ENCODE measurements at places on chromosomes 7 and 10. TPM values are rescaled to one million over a fixed set of nuclear protein-coding genes. Genes with fewer than 3 reads are reported as not detected.

Gene BHLHA15
- total RNA-seq, result not detected

DNA sequence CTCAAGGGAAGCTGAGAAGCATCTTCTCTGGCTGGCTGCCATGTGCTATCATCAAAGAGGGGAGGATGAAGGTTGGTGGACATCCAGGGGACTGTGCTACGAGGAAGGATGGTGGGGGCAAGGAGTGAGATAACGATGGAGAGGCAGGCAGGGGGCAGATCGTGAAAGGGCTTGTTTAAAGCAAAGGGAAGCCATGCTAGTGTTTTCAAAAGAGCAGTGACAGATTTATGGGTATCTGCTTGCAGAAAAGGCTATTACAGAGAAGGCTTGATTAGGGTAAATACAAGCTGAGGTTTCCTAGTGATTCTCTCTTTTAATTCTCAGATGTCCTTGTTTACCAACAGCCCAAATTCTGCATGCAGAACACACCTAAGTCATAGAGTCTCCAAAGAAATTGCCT lies 88.9 kb upstream of the MKX start:
- H3K27ac ChIP-seq, result no peak overlapping the region
- no peaks in the 10 kb centered on the region for H3K27me3 ChIP-seq
- no peak for DNase-seq
- peaks cover 13% of the 10 kb centered on the region for H3K4me1 ChIP-seq
- H3K4me3 ChIP-seq, result no peak overlapping the region

DNA sequence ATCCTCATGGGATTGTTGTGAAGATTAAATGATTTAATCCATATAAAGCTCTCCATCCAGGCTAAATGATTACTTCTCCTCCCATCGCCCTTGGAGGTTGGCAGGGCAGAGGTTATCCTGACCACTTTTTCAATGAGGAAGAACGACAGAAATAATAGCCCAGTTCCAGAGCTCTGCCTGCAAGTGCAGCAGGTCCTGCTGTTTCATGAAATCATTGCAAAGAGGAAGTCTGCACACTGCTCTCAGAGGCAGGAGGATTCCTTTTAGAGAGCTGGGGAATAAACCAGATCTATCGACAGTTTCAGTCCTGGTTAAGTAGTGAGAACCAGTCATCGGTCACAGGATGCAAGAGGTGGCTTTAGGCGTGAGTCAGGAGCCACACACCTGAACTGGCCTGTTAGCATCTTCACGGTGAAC lies 25.0 kb upstream of the CDH23 start:
- no peaks in the 10 kb centered on the region for H3K27me3 ChIP-seq
- no peak for DNase-seq
- H3K4me1 ChIP-seq, result peaks cover 4% of the 10 kb centered on the region
- H3K36me3 ChIP-seq, result no peaks in the 10 kb centered on the region

GRCh38 chr7:26295015-26295414 lies 3.4 kb downstream of the SNX10 start:
- no peak overlapping the region for H3K4me3 ChIP-seq
- H3K27ac ChIP-seq, result no peak overlapping the region
- H3K36me3 ChIP-seq, result no peaks in the 10 kb centered on the region
- peaks cover 6% of the 10 kb centered on the region for H3K4me1 ChIP-seq

DNA sequence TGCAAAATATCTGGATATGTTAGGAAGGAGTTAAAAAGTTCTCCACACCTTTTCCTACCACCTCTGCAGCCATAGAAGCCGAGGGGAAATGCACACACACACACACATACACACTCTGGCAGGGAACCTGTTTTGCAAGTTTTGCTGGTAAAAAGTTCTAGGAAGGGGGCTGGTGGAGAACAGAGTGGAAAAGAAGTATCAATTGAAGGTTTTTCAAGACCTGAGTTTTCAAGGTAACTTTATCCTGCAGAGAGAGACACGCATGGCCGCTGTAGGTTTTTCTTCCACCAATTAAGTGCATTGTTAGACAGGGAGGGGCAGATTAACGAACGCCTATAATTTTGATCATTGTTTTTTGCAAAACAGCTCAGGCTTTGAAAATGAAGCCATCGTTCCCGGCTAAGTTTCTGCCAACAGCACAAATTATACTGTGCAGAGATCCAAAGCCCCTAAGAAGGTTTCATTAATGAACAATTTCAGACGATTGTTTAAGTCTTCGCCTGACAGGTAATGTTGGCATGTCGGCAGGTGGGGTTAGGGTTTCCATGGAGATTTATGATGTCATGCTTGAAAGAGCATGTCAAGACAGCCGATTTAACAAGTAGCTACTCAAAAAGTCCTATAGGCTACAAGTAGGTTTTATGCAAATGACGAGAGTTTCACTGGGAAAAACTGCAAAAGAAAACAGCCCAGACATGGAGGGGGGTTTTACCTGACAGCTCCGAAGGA lies 29.7 kb downstream of the KIAA1217 start:
- no peak for DNase-seq
- peaks cover 13% of the 10 kb centered on the region for H3K4me1 ChIP-seq
- no peaks in the 10 kb centered on the region for H3K36me3 ChIP-seq
- H3K27me3 ChIP-seq, result no peaks in the 10 kb centered on the region

Gene SEMA3C
- total RNA-seq, result 117 TPM

Gene NPFFR1
- not detected for total RNA-seq

Gene SPDYE9
- total RNA-seq, result not detected

- H3K4me1 ChIP-seq, result no peaks in the 10 kb centered on the region
- no peak for DNase-seq
Observed at GRCh38 chr7:156465186-156465585, 175.4 kb upstream of the RNF32 start.

Gene MRLN
- total RNA-seq, result not detected

GRCh38 chr7:96089511-96089910 lies 232.4 kb downstream of the SLC25A13 start:
- H3K4me3 ChIP-seq, result no peak overlapping the region
- H3K4me1 ChIP-seq, result no peaks in the 10 kb centered on the region
- H3K36me3 ChIP-seq, result no peaks in the 10 kb centered on the region
- no peaks in the 10 kb centered on the region for H3K27me3 ChIP-seq
- no peak for DNase-seq

Gene SPDYE8
- not detected for total RNA-seq

- H3K4me1 ChIP-seq, result no peaks in the 10 kb centered on the region
- no peak overlapping the region for H3K27ac ChIP-seq
- no peaks in the 10 kb centered on the region for H3K36me3 ChIP-seq
- H3K27me3 ChIP-seq, result no peaks in the 10 kb centered on the region
- no peak overlapping the region for H3K4me3 ChIP-seq
Observed at GRCh38 chr7:94276027-94276426, 118.7 kb upstream of the COL1A2 start.

- no peaks in the 10 kb centered on the region for H3K27me3 ChIP-seq
- DNase-seq, result no peak
- no peak overlapping the region for H3K27ac ChIP-seq
- peak overlapping the region; percentile 21 for H3K4me3 ChIP-seq
- H3K36me3 ChIP-seq, result no peaks in the 10 kb centered on the region
Observed at GRCh38 chr10:7475046-7475911, 64.4 kb upstream of the SFMBT2 start.

DNA sequence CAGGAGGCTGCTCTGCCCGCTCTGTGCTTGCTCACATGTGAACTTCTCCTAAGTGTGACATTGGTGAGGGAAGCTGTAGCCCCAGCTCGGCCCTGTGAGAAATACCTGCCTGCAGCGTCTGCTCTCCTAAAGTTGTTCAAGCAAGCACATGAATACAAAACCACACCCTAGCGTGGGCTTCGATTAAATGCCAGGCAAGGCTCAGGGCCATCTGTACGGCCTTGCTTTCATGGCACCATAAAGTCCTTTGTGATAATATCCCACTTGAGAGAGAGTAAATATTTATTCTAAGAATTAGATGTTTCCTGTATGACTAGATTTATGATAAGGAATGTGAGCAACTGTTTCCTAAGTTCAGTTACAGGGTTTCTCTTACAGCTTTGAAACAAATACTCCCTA lies 262.8 kb upstream of the KLF14 start:
- no peaks in the 10 kb centered on the region for H3K36me3 ChIP-seq
- peaks cover 93% of the 10 kb centered on the region for H3K4me1 ChIP-seq
- DNase-seq, result peak; percentile 70

GRCh38 chr10:13715100-13715499 lies 128.3 kb downstream of the PRPF18 start:
- peaks cover 37% of the 10 kb centered on the region for H3K4me1 ChIP-seq
- no peak for DNase-seq
- H3K27ac ChIP-seq, result no peak overlapping the region
- no peak overlapping the region for H3K4me3 ChIP-seq
- no peaks in the 10 kb centered on the region for H3K27me3 ChIP-seq

DNA sequence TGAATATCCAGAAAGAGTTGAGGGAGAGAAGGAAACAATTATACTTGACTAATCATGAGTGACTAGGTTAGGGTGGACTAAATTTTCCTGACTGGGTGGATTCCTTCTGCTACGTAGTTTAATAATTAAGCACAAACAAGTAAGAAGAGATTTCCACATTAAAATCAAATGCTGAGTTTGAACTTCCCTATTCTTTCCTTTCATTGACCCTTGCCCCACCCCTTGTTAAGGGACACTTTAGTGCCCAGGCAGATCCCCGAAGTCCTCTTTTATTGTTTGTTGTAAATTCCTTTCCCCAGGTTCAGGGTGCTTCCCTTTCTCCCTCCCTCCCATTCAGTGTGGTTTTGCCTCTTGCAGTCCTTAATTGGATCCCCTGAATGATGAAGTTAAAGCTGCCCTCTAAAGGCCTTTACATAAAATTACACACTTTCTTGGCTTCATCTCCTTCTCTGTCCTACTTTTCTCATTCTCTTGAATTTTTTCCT lies 8.8 kb upstream of the SPAM1 start:
- DNase-seq, result no peak
- H3K4me3 ChIP-seq, result no peak overlapping the region
- H3K27me3 ChIP-seq, result no peaks in the 10 kb centered on the region
- no peaks in the 10 kb centered on the region for H3K36me3 ChIP-seq
- H3K27ac ChIP-seq, result no peak overlapping the region

DNA sequence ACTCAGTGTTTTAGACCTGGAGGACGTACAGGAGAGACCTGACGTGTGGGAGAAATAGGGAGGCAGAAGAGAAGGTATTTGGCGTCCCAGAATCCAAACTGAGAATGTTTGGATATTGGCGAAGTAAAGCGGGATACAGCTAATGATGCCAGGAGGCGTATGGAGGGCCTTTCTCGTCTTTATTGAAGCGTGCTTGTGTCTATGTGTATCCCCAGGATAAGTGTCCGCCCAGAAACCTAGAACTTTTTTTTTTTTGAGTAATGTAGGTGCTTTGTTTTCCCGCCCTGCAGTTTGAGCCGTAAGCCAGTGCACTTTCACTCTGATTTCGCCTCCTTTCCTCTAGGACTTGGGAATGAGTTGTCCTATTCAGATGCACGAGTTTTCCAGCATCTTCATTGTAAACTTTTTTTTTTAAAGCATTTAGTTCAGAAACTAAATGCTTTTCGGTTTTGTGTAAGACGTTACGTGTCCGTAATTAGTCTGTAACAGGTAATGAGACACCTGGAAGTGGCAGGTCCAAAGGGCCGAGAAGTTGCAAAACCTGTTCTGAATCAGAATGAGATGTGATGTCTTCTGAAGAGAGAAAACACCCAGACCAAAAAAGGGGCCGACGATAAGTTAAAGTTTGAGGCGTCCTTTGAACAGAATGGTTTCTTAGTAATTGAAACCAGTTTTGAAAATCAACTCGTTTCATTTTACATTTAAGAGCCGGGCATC lies 746 bp downstream of the ARL5B start:
- H3K27ac ChIP-seq, result peak overlapping the region; percentile 98
- DNase-seq, result no peak
- H3K27me3 ChIP-seq, result no peaks in the 10 kb centered on the region
- peaks cover 39% of the 10 kb centered on the region for H3K4me1 ChIP-seq
- H3K36me3 ChIP-seq, result no peaks in the 10 kb centered on the region

DNA sequence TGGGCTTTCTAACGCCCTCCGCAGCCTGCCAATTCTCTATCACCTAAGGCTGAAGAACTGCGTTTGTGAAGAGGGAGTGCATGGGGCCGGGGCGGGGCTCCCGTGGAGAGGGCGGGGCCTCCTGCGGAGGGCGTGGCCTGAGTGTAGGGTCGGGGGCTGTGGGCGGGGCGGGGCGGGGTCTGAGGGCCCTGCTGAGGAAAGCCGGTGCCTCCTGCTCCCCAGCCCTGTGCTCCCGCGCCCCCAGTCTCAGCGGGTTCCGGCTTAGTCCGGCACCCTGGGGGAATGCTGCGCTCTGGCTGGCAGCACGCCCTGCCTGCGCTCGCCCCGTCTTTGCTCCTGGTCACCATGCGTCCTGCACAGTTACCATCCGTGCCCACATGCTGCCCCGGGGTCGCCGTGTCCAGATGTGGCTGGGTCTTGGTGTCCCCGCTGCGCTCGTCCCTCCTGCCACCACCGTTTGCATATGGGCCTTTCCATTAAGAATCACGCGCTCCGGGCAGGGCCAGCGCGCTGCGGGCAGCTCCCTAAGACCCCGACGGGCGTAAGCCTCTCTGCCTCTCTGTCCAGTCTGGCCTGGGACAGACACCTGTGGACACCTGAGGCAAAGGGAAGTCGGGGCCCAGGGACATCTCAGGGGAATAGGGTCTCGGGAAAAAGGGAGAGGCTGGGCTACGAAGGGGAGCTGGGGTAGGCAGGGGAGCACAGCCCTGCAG lies 144.0 kb upstream of the RET start:
- peaks cover 17% of the 10 kb centered on the region for H3K27me3 ChIP-seq
- DNase-seq, result peak; percentile 88
- H3K4me3 ChIP-seq, result no peak overlapping the region
- peaks cover 16% of the 10 kb centered on the region for H3K4me1 ChIP-seq
- no peaks in the 10 kb centered on the region for H3K36me3 ChIP-seq

DNA sequence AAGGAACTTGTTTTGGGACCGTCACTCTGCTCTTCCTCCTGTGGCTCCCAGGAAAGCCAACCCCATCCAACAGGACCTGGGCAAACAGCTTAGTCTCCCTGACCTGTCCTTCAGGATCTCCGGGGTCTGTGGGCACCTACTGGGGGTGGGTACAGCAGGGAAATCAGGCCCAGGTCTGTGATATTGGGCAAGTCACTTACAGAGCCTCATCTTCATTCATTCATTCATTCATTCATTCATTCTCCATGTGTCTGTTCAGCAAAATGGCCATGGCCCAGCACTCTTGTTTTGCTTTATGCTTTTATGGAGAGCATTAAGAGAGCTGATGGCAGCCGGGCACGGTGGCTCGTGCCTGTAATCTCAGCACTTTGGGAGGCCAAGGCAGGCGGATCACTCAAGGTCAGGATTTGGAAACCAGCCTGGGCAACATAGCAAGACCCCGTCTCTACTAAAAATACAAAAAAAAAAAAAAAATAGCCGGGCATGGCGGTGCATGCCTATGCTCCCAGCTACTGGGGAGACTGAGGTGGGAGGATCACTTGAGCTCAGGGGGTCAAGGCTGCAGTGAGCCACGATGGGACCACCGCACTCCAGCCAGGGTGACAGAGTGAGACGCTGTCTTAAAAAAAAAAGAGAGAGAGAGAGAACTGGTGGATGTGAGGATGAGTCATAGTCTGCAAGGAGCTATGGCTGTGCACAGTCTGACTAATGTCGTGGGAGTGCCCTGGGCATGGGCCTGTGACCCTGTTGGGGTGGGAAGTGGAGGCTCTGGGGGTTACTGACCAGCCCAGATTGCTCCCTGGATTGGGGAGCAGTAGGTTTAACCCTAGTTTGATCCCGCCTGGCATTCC lies 54.3 kb downstream of the CLIP2 start:
- DNase-seq, result no peak
- no peaks in the 10 kb centered on the region for H3K4me1 ChIP-seq
- no peak overlapping the region for H3K4me3 ChIP-seq
- peaks cover 54% of the 10 kb centered on the region for H3K36me3 ChIP-seq
- no peaks in the 10 kb centered on the region for H3K27me3 ChIP-seq

All from esophagus muscularis mucosa (tissue), 4 donors.